ENCODE measurements at places on chromosomes 2 and 18. TPM values are rescaled to one million over a fixed set of nuclear protein-coding genes. Genes with fewer than 3 reads are reported as not detected.

Gene ITPRIPL1
- 1.8 TPM for total RNA-seq

Gene BCL11A
- 67.1 TPM for total RNA-seq

DNA sequence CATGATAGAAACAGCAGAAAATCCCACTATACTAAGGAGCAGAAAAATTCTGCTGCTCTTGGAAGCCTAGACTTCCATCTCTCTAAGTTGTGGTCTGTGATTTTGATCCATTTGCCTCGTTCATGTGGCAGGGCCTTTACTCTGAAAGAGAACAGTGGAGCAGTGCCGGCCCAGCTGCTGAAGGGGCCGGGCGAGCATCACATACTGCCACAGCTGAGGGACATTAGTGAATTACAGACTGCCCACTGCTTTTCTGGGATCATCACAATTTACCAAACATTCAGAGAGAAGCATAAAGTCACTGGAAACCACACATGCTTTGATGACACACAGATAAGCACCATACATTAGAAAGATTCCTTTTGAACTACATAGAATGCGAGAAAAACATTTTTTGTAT is 217.0 kb upstream of the BOD1L2 start:
- no peak for DNase-seq

Gene LYG1
- total RNA-seq: 1.4 TPM

- DNase-seq: no peak
Observed at GRCh38 chr2:207836521-207837133, 66.9 kb upstream of the FZD5 start.

DNA sequence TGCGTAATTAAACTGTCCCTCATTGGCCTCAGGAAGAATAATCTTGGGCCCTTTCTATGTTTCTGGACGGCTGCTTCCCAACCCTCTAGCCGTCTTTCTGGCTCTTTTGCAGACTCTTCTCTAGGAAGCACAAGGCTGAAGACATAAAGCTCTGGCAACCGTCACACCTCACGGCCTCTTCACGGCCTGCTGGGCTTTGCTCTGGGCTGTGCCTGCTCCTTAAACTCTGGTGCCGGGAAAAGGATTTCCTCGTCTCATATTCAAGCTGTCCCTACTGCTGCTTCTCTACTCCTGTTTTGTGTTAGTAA is 36.0 kb upstream of the WIPF1 start:
- DNase-seq: no peak

GRCh38 chr2:28661589-28662001 is 90.0 kb upstream of the PPP1CB start:
- DNase-seq: no peak

GRCh38 chr18:50099725-50100407 is 95.1 kb downstream of the MYO5B start:
- no peak for DNase-seq

- no peak for DNase-seq
Observed at GRCh38 chr2:236045251-236046235, 122.6 kb downstream of the GBX2 start.

Measured in suprapubic skin (tissue), 4 donors.